Cerebellar cortex (tissue), 1 donor: ENCODE measurements at places on chromosomes 1 and 21.

DNA sequence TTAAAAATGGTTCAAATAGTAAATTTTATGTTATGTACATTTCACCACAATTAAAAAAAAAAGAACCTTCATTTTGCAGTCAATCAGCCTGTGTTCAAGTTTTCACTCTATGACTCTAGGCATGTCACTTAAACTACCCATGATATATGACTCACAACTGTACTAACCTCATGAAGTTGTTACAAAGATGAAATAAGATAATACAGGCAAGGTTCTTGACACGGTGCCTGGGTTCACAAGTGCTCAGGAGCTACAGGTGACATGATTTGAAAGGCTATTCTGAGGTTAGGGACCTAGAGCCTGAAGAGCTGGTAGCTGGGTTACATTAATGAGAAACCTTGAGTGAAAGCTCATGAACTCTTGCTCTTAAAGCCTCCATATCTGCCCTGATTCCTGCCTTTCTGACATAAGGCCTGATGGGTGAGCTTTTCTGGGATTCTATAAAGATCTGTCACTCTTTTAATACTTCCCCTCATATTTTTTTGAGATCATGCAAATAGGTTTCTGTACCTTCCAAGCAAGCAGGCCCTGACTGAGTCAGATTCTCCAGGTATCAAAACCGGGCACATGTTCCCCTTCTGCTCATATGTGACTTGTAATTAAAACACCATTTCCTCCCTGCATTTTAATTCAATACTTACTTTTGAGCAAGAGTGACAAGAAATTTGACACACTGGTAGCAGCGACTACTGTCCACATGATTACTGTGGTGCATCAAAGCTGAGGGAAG lies 34.0 kb downstream of the PCSK9 start:
- no peak for DNase-seq

DNA sequence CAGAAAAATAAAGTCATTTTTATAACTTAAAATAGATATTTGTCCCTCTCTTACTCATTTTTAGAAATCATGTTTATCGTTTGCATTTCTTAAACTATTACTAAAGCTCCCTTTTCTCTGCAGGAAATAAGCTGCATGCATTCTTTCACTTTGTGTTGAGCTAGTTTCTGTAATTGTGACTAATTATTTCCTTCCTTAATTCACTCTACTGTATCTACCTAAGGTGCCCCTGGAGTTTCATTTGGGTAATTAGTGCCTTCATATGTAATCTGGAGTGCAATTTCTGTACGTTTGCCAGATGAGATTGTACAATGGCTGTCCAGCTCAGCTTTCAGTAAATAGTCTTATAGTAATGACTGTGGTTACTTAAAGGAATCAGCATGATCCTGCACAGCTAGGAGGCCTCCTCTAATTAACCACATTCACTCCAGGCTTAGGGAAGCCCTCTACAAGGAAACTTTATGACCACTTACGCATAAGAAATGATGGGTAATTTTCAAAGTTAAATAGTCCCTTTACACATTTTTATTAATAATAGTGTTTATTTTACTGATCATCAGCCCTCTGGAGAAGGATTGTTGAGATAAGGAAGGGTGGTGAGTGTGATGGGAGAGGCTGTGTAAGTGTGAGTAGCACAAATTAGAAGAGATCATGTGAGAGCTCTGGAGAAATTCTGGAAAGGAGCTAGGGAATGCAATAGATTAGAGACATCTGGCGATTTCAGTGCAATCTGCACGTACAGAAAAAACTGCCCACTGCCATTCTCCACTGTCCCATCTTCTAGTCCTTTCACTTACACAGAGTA lies 86.8 kb downstream of the LRRC8C start:
- DNase-seq, result peak; percentile 16

DNA sequence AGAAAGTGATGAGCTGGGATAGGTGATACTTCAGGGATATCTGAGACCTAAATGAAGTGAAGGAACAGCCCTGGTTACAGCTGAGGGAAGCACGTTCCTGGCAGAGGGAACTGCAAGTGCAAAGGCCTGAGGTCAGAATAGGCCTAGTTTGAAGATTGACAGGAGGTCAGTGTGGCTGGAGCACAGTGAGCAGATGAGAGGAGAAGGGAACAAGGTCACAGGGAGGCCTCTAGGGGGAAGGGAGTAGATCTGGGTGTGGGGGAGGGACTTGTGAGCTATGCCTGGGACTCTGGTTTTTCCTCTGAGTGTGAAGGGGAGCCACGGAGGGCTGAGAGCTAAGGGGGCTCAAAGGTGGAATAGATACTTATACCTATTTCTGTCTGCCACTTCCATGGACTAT lies 736.4 kb downstream of the MATN1 start:
- DNase-seq, result no peak

GRCh38 chr1:11193376-11193775 lies 4.2 kb downstream of the ANGPTL7 start:
- peak; percentile 75 for DNase-seq

- DNase-seq, result no peak
These were observed 88.3 kb downstream of the KCNJ6 start for GRCh38 chr21:37827913-37828312.

DNA sequence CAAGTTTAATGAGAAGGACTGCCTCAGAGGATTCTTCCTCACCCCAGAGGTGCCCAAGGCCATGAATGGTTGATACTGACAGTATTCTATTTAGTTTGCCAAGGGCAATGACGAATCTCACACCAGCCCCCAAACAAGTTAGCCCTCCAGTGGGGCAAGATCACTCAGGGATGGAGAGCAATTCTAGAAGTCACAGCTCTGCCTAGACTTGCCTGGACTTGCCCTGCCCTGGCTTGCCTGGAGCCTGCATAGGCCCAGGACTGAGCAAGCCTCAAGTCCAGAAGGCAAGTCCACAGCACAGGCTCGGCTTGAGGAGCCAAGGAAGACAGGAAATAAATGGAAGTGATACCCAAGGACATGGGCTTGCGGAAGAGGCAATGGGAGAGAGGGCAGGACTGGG lies 39.5 kb upstream of the RGS16 start:
- DNase-seq, result no peak

GRCh38 chr1:201140941-201141260 lies 13.4 kb downstream of the TMEM9 start:
- no peak for DNase-seq

GRCh38 chr21:43361493-43362296 lies 65.2 kb downstream of the SIK1 start:
- DNase-seq, result no peak

DNA sequence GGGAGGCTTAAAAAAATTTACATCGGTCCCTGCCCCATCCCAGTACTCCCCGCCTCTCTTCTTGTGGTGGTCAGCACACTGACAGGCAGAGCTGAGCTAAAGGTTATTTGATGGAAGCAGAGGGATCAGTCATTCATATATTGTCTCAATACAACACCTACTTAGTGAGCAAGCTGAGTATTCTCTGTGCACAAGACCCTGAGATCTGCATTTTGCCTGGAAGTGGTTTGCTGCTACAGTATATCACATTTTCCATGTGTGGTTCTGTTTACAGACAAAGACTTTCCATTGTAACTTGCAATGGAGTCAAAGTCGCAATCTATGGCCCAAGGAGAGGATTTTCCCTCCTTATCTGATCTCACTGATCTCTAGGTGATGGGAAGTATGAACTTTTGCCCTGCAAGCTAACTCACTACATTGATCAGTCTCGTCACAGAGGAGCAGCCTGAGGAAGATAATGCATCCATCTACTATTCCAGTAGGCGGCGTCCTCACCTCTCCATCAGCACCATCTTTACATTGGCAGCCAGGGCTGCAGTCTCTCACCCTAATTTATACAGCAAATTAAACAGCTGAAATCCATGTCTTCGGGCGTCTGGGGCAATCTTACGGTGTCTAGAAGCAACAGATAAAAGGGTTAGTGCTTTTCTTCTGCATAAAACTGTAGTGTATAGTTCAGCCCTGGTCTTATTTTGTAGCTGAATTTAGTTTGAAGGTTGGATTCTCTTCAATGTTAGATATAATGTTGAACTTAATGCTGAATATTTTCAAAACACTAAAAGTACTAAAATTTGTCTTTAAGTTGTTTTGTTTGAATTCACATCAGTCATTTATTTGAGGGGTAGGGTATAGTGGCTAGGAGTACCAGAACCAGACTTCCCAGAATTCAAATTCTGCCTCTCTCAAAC lies 3.2 kb upstream of the TRAF5 start:
- peak; percentile 36 for DNase-seq

DNA sequence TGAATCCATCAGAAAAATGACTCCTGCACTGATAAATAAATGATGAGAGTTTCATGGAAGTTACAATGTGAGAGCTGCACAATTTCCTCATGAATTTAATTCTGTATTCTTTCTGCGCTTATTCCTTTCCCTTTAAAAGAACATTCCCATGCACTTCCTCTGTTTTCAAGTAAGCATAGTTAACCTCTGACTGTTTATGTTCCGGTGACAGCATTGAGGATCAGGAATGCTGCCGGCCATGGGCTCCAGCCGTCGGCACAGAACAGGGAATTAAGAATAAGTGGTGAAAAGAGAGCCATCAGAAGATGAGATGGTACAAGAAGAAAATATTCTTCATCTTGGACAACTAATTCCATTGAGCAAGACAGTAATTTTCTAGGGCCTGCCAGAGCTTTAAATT lies 65.3 kb downstream of the SUSD4 start:
- DNase-seq, result no peak

DNA sequence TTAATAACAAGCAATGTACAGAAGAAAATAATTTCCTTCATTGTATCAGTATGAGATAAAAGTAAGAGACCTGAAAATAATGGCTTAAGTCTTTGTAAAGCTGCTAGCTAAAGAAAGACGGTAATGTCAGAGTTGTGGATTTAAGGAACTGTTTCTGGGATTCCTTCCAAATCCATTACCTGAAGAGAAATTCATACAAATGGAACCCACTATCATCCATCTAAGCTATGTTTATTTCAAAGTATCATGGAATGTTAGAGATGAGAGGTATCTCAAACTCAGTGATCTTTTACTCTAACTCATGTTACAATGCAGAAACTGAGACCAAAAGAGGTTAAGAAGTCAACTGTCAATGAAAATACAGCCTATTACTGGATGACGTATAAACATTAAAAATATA lies 197.7 kb downstream of the DENND1B start:
- DNase-seq, result no peak

- no peak for DNase-seq
These were observed 477.5 kb upstream of the DAB1 start for GRCh38 chr1:57901208-57901919.

DNA sequence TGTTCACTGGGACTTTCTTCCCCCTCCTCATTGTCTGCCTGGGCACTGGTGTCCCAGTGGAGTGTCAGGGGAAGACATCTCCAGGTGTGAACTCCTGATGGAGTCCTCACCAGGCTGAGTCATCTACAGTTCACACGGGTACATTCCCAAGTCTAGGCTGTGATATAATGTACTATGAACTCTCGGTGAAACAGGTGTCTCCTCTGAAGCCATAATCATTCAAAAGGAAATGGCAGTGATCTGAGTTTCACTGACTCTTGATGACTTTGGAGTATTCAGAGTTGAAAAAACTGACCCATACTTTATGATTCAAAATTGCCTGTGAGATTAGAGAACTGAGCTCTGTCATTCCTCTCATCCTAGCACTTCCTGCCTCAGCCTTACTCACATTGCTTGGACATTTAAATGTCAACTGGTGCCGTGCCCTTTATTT lies 9.1 kb downstream of the LAMC2 start:
- no peak for DNase-seq

GRCh38 chr1:233439721-233440120 lies 112.2 kb downstream of the MAP3K21 start:
- no peak for DNase-seq

GRCh38 chr1:57238233-57238781 lies 185.6 kb downstream of the DAB1 start:
- no peak for DNase-seq

DNA sequence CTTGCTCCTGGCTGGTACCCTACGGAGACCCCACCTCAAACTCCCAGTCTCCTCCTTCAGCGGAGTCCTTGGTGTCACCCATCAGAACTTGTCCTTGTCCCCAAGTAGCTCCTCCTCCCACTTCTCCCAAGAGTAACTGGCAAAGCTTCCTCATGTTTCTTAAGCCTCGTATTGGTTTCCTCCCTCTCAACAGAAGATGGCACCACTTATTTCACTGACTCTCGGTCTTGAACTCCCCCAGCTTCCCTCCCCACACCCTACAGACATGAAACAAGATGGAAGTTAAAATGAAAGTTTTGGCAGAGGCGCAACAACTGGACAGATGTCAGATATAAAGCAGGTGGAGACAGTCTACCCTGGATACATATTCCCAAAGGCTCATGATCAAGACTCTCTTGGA lies 13.4 kb downstream of the RAB7B start:
- DNase-seq, result no peak

DNA sequence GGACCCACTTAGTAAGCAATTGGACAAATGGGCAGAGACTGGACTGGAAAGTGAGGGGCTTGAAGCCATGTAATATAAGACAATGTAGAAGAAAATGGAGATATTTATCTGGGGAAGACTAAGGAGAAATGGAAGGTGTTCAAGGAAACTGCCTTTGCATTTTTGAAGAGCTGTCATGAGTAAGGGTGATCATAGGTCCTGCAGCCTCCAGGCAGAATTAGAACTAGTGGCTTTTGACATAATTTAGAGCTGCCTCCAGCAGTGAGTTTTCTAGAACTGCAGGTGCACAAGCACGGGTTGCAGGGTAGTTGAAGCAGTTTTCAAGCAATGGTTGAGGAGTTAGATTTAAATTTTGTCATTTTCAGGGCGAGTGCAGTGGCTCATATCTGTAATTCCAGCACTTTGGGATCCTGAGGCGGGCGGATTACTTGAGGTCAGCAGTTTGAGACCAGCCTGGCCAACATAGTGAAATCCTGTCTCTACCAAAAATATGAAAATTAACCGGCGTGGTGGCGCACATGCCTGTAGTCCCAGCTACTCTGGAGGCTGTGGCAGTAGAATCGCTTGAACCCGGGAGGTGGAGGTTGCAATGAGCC lies 3.7 kb upstream of the CDC14A start:
- DNase-seq, result no peak

DNA sequence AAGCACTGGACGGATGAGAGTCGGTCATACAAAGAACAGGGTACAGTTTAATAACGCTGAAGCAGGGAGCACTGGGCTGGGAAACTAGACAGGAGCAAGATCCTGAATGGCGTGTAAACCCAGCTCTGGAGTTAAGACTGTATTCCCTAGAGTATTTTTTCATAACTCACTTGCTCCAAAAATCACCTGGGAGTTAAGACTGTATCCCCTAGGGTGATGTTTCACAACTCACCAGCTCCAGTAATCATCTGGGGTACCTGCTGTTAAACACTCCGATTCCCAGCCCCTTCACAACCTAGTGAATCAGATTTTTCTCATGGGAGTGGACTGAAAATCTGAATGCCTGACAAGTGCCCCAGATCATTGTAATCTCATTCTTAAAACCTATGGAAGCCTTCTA lies 123.2 kb downstream of the MAB21L3 start:
- no peak for DNase-seq

GRCh38 chr1:9068981-9069325 lies 482 bp downstream of the SLC2A5 start:
- DNase-seq, result peak; percentile 5

DNA sequence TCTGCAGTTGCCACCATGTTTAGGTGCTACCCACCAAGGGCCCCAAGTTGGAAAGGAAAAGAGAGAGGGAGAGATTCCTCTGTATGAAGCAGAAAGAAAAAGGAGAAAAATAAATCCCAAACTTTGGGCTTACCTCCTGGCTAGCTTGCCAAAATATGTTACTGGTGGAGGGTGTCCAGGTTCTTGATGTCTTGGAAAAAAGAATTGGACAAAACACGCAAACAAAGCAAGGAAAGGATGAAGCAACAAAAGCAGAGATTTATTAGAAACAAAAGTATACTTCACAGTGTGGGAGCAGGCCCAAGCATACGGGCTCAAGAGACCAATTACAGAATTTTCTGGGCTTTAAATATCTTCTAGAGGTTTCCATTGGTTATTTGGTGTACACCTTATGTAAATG lies 204.5 kb upstream of the LRRC7 start:
- no peak for DNase-seq
